GM23338 (cell line): ENCODE measurements at places on chromosomes 2 and 18. TPM values are rescaled to one million over a fixed set of nuclear protein-coding genes. Genes with fewer than 3 reads are reported as not detected.

GRCh38 chr2:159185401-159186130 is 100.9 kb downstream of the WDSUB1 start:
- no peaks in the 10 kb centered on the region for H3K36me3 ChIP-seq
- H3K4me1 ChIP-seq: no peaks in the 10 kb centered on the region
- H3K4me3 ChIP-seq: no peak overlapping the region

DNA sequence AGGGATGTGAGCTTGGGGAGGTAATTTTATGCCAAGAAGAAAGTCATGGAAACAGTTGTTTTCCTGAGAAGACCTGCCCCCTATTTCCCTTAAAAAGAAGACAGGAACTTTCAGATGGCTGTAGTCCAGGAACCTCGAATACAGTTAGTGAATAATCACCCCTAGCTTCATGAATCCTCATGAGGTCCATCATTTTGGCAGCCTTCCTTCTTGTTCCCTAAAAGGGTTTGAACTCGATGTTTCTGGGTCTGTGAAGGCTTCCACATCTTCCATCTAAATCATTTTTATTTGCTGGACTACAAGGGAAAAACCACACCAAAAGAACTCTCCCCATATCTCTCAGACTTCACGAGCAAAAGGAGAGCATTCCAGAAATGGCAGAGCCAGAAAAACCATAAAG is 290.8 kb downstream of the SLC4A3 start:
- no peaks in the 10 kb centered on the region for H3K36me3 ChIP-seq
- no peak for DNase-seq
- no peak overlapping the region for H3K27ac ChIP-seq
- H3K27me3 ChIP-seq: no peaks in the 10 kb centered on the region
- H3K4me1 ChIP-seq: no peaks in the 10 kb centered on the region

DNA sequence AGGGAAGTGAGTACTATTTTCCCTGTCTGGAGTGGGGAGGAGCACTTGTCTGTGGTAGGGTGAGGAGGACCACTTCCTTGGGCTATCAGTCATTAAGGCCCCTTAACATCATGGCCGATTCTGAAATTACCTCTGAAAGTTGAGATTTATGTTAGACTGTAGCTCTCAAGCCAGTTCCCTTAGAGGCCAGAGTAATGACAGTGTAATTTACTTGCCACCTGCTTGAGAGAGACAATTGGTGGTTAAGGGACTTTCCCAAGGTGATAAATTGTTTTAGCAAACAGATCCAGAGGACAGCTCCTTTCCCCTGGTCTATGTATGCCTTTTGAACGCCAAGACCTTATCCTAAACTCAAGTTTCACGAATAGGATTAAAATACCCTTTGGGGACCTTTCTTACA is 56.1 kb downstream of the NEDD4L start:
- H3K4me1 ChIP-seq: peaks cover 64% of the 10 kb centered on the region
- no peaks in the 10 kb centered on the region for H3K36me3 ChIP-seq
- no peak for DNase-seq

- peaks cover 6% of the 10 kb centered on the region; the same call in 1 of the 2 replicates for H3K4me1 ChIP-seq
- H3K4me3 ChIP-seq: no peak overlapping the region
- no peak for DNase-seq
- no peak overlapping the region for H3K27ac ChIP-seq
- H3K27me3 ChIP-seq: no peaks in the 10 kb centered on the region
- H3K36me3 ChIP-seq: no peaks in the 10 kb centered on the region
These were observed 326.3 kb upstream of the ZNF804A start for GRCh38 chr2:184272056-184272455.

GRCh38 chr2:200306931-200307723 is 634 bp downstream of the SPATS2L start:
- H3K27me3 ChIP-seq: no peaks in the 10 kb centered on the region
- peak; percentile 60 for DNase-seq
- H3K4me3 ChIP-seq: peak overlapping the region; percentile 84
- H3K36me3 ChIP-seq: no peaks in the 10 kb centered on the region
- H3K27ac ChIP-seq: peak overlapping the region; percentile 53; the same call in 1 of the 2 replicates
- H3K4me1 ChIP-seq: peaks cover 42% of the 10 kb centered on the region

DNA sequence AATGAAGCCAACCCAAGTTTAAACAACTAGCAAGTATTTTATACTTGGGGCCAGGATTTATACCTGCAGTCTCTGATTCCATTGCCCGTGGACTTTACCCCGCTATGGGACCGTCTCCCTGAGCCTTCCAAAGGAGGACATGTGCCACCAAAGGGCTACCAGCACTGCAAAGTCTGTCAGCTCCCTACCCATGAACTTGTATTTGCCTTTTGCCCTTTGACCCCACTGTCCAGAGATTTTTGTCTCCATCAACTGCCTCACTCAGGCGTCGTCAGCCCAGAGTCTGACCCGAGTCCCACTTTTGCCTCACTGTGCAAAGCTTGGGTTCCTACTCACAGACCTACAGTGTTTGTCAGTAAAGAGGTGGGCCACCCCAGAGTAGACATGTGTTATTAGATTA is 40.6 kb downstream of the B3GNT2 start:
- no peak overlapping the region for H3K27ac ChIP-seq
- H3K4me3 ChIP-seq: no peak overlapping the region
- H3K27me3 ChIP-seq: no peaks in the 10 kb centered on the region

DNA sequence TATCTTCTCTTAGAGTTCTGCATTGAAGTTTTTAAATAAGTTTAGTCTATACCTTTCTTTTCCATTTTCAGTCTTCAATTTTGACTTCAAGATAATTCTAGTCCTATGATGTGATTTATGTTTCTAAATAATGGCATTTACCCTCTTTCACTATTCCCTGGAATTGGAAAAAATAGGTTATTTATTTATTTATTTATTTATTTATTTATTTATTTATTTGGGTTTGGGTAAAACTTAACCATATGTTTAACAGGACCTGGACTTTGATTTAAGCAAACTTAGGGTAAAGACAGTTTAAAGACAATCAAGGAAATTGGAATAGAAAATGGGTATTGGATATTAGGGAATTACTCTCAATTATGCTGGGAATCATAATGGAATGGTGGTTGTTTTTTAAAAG is 182.1 kb downstream of the RPIA start:
- H3K36me3 ChIP-seq: no peaks in the 10 kb centered on the region
- H3K4me3 ChIP-seq: no peak overlapping the region
- H3K27ac ChIP-seq: no peak overlapping the region
- H3K27me3 ChIP-seq: no peaks in the 10 kb centered on the region

GRCh38 chr2:132417430-132418035 is 928 bp downstream of the GPR39 start:
- H3K27ac ChIP-seq: no peak overlapping the region
- no peak overlapping the region for H3K4me3 ChIP-seq
- DNase-seq: no peak
- H3K27me3 ChIP-seq: peaks cover 34% of the 10 kb centered on the region
- peaks cover 7% of the 10 kb centered on the region for H3K4me1 ChIP-seq

GRCh38 chr2:71617266-71617665 is 163.9 kb downstream of the DYSF start:
- no peak overlapping the region for H3K4me3 ChIP-seq
- no peaks in the 10 kb centered on the region for H3K36me3 ChIP-seq
- no peaks in the 10 kb centered on the region for H3K27me3 ChIP-seq
- H3K4me1 ChIP-seq: no peaks in the 10 kb centered on the region
- no peak overlapping the region for H3K27ac ChIP-seq

DNA sequence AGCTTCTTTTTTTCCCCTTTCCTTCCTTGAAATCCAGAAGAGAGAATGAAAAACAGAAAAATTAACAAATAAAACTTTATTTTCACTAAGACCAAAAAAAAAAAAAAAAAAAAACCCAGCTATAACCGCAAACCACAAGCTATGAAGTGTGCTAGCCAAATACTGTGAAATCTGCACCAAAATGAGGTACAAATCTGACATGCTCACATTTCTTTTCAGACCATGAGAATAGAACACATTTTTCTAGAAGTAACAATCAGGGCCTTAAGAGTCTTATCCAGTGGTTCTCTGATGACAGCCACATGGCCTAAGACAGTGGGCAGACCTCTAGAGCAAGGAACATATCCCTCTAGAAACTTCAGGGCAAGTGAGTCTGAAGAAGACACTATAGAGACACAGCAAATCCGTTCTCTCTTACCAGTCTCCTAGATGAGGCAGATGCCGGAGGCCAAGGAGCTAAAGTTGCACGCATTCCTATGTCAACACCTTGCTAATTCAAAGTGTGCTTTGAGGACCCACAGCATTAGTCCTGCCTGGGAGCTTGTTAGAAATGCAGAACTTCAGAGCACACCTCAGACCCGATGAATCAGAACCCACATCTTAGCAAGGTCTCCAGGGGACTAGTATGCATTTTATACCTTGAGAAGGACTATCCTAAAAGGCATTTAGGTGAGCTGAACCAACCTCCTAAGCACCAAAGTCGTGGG is 317.1 kb downstream of the MYCN start:
- H3K4me3 ChIP-seq: no peak overlapping the region
- H3K27ac ChIP-seq: no peak overlapping the region
- no peaks in the 10 kb centered on the region for H3K27me3 ChIP-seq
- no peak for DNase-seq

- no peak overlapping the region for H3K4me3 ChIP-seq
- H3K4me1 ChIP-seq: no peaks in the 10 kb centered on the region
- DNase-seq: peak; percentile 79
- H3K27ac ChIP-seq: no peak overlapping the region
- H3K27me3 ChIP-seq: no peaks in the 10 kb centered on the region
These were observed 18.2 kb downstream of the RPL37A start for GRCh38 chr2:216516730-216517350.

- H3K4me1 ChIP-seq: peaks cover 49% of the 10 kb centered on the region
- H3K27me3 ChIP-seq: peaks cover 13% of the 10 kb centered on the region
- DNase-seq: no peak
- peak within 1 kb of the TSS; percentile 91 for H3K27ac ChIP-seq
These were observed at the start of gene INHA for GRCh38 chr2:219572237-219573001. Gene INHA (plus strand): TSS chr2:219572310. CDS start chr2:219572375, 65 bp downstream.

- no peaks in the 10 kb centered on the region for H3K36me3 ChIP-seq
- H3K27me3 ChIP-seq: peaks cover 100% of the 10 kb centered on the region
- peak overlapping the region; percentile 44 for H3K4me3 ChIP-seq
- no peak overlapping the region for H3K27ac ChIP-seq
These were observed 8.4 kb downstream of the PAX3 start for GRCh38 chr2:222290401-222290735.

- peaks cover 2% of the 10 kb centered on the region for H3K4me1 ChIP-seq
- no peak overlapping the region for H3K4me3 ChIP-seq
- H3K27me3 ChIP-seq: no peaks in the 10 kb centered on the region
These were observed 80.0 kb downstream of the SOWAHC start for GRCh38 chr2:109694190-109694589.

Gene TRABD2A
- total RNA-seq: 12.1 and 15.7 TPM in 2 replicates

Gene FIGLA
- total RNA-seq: not detected in 2 replicates

Gene CCL20
- not detected in 2 replicates for total RNA-seq

Gene GPR75
- 2.3 and 4.1 TPM in 2 replicates for total RNA-seq

Gene OSBPL6
- total RNA-seq: 7.9 and 8.5 TPM in 2 replicates

Gene POTEJ
- total RNA-seq: 0.63 TPM in 1 of 2 replicates, not detected in the other

Gene POTEC
- total RNA-seq: not detected in 2 replicates

Gene ADD2
- 138 and 223 TPM in 2 replicates for total RNA-seq

Gene GKN2
- not detected in 2 replicates for total RNA-seq

Gene TMEM131
- 22.7 and 32.9 TPM in 2 replicates for total RNA-seq

Gene CFAP65
- total RNA-seq: 0.23 and 0.38 TPM in 2 replicates

Gene AFF3
- total RNA-seq: 1.4 and 5.9 TPM in 2 replicates

Gene CCDC93
- 9.8 and 13.1 TPM in 2 replicates for total RNA-seq
